ENCODE measurements at places on chromosomes 12 and 14.

GRCh38 chr14:81200054-81200453 is 20.7 kb downstream of the GTF2A1 start:
- no peak for DNase-seq

- no peak for DNase-seq
Observed at GRCh38 chr12:59041241-59042121, 121.2 kb upstream of the LRIG3 start.

DNA sequence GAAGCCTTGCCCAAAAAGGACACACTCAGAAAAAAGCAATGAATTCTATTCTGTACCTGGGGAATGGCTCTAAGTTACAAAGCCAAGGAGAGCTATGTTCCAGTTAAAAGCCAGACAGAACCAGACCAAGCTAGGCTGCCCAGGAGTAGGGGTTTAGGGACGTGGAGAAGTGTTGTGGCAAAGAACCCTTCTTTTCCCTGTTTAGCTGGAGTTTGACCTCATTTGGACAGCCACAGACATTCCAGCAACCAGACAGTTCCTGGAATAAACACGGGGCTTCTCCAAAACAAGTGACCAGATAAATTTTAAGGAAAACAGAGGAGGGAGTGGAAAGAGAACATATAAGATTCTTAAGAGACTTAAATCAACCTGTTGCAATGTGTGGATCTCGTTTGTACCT is 62.3 kb downstream of the GCH1 start:
- DNase-seq, result no peak

- no peak for DNase-seq
Observed at GRCh38 chr14:50836515-50836914, 5.6 kb upstream of the NIN start.

GRCh38 chr12:130357729-130358330 is 20.1 kb downstream of the PIWIL1 start:
- no peak for DNase-seq

- no peak for DNase-seq
Observed at GRCh38 chr12:71125949-71126348, 31.9 kb downstream of the TSPAN8 start.

- no peak for DNase-seq
Observed at GRCh38 chr12:71684081-71684480, 1.8 kb upstream of the TMEM19 start.

All from activated CD4-positive, alpha-beta T cell treated with anti-CD3 and anti-CD28 coated beads, Interleukin-2, amount 50 U/mL, for 48 hours (primary cell).